Bone marrow (tissue), 2 donors: ENCODE measurements at places on chromosomes 16 and 17.

GRCh38 chr16:25896411-25896810 is 204.7 kb downstream of the HS3ST4 start:
- DNase-seq = no peak

DNA sequence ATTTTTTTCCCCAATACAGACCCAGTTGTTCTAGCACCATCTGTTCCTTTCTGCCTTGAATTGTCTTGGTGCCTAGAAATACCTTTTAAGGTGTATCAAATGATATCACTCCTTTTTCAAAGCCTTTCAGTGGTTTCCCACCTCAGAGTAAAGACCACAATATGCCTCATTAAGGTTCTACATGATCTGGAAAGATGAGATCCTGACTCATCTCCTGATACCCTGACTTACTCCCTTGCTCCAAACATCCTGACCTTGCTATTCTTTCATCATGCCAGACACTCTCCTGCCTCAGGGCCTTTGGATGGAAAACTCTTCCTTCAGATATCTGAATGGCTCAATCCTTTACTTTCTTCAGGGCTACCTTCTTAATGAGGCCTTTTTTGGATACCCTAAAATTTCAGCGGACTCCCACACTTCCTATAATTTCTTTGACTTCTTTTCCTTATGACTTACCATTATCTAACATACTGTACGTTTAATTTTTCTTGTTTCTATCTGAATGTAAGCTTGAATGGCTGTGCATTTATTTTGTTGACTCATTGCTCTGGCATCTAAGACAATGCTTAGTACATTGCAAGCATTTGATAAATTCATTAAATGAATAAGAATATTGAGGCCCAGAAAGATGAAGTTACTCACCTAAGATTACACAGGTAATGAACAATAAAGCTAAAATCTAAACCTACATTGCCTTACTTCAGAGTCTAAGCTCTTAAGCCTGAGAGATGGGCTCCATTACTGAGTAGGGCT is 19.2 kb downstream of the FLOT2 start:
- DNase-seq = no peak

- DNase-seq = no peak
Measured at GRCh38 chr16:24810951-24811843, 34.6 kb upstream of the SLC5A11 start.

DNA sequence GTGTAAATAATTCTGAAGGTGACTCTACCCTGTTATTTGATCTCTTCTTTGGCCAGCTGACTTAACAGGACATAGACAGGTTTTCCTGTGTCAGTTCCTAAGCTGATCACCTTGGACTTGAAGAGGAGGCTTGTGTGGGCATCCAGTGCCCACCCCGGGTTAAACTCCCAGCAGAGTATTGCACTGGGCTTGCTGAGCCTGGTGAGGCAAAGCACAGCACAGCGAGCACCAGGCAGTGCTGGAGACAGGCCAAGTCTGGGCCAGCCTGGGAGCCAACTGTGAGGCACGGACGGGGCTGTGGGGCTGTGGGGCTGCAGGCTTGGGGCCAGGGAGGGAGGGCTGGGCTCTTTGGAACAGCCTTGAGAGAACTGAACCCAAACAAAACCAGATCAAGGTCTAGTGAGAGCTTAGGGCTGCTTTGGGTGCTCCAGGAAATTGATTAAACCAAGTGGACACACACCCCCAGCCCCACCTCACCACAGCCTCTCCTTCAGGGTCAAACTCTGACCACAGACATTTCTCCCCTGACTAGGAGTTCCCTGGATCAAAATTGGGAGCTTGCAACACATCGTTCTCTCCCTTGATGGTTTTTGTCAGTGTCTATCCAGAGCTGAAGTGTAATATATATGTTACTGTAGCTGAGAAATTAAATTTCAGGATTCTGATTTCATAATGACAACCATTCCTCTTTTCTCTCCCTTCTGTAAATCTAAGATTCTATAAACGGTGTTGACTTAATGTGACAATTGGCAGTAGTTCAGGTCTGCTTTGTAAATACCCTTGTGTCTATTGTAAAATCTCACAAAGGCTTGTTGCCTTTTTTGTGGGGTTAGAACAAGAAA is 5.1 kb downstream of the STH start:
- no peak for DNase-seq

- DNase-seq = peak; percentile 21
Measured at GRCh38 chr16:56643080-56643778, 4.8 kb downstream of the MT1A start.

DNA sequence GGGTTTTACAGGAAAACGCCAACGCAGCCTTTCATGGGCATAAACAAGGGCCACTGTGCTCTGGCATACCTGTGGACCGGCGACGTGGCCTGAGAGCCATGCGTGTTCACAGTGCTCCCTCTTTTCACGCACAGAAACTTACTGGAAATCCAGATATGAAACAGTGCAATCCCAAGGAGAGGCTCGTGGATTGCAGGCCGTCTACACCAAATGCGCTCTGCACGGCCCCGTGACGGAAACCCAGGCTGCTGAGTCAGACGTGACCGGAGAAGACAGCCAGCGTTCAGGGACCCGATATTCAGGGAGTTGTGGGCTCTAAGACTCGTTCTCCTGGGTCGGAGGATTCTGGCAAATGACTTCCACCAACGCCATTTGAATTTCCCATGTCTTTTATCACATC is 129.2 kb downstream of the FOXL1 start:
- DNase-seq = no peak

GRCh38 chr17:44122816-44123355 is 555 bp downstream of the HDAC5 start:
- peak; percentile 21 for DNase-seq

DNA sequence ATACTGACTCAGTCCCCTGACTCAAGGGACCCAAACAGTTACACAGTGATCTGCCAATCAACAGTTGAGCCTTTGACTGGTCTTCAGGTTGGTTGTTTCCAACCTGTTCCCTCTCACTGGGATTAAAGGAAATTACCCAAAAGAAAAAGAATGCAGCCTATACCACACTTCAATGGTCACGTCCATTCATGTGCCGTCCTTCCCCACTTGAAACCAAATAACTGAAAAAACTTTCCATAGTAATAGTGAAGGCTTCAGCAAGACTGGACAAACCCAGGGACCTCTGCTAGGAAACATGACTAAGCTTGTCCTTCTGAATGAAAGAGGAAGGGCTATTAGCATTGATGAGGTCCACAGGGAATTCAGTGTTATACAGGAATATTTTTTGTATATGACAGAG is 30.6 kb downstream of the MRPS23 start:
- DNase-seq = no peak
